Ureter (tissue), 1 donor: ENCODE measurements at places on chromosomes 12 and 14. TPM values are rescaled to one million over a fixed set of nuclear protein-coding genes. Genes with fewer than 3 reads are reported as not detected.

GRCh38 chr12:114447799-114448617, 42.1 kb upstream of the TBX5 start:
- DNase-seq, result no peak

The PTPN6 gene
- 40.4 TPM for total RNA-seq

The GPR137C gene
- total RNA-seq, result 2.2 TPM

The ASB2 gene
- total RNA-seq, result 35.1 TPM

The DDN gene
- 0.10 TPM for total RNA-seq

- DNase-seq, result no peak
Measured at GRCh38 chr14:76727384-76727783, 33.9 kb upstream of the VASH1 start.

DNA sequence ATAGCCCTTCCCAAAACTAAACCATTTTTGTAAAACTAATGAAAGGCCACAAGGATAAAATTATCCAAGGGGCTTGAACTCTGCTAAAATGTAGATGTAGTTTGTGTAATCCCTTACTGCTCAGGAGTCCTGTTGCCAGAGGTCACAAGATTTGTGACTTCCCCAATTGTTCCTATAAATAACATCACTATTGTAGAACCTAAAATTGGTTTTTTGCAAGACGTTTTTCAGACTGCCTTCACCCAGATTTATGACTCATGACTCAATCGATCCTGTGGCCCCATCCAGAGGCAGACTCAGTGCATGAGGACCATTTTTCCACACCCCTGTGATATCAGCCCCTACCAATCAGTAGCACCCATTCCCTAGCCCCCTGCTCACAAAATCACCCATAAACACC, 61.5 kb upstream of the RASSF8 start:
- DNase-seq, result no peak

- DNase-seq, result no peak
Measured at GRCh38 chr12:3717283-3717898, 35.5 kb downstream of the CRACR2A start.

GRCh38 chr14:55028066-55028465, 1.0 kb downstream of the SOCS4 start:
- no peak for DNase-seq

The RHEBL1 gene
- total RNA-seq, result not detected

The C12orf54 gene
- 1.5 TPM for total RNA-seq

GRCh38 chr12:100156731-100157426, 14.2 kb upstream of the BLTP3B start:
- no peak for DNase-seq

DNA sequence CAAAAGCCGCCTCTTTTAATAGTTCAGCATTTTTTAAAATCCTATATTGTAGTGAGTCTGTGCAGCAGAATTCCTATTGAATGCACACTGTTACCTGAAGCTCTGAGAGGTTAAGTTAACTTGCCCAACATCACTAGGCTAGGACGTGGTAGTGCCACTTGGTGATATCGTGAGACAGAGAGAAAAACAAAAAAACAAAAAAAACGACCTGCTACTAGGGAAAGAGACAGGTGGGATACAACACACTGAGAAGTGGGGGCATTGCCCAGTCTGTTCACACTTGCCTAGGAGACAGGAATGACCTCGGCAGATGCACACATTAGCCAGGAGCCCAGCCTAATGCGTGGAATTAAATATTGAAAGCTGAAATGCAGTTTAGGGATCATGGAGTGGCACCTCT, 129.7 kb upstream of the CCND2 start:
- no peak for DNase-seq

GRCh38 chr14:104863923-104864266, 1.2 kb upstream of the CEP170B start:
- no peak for DNase-seq

The LPCAT3 gene
- 95.9 TPM for total RNA-seq

The ARMH4 gene
- 2.9 TPM for total RNA-seq

The GDF3 gene
- not detected for total RNA-seq

The RDH5 gene
- total RNA-seq, result 5.8 TPM

GRCh38 chr12:108446766-108447165, 68.3 kb upstream of the FICD start:
- no peak for DNase-seq

DNA sequence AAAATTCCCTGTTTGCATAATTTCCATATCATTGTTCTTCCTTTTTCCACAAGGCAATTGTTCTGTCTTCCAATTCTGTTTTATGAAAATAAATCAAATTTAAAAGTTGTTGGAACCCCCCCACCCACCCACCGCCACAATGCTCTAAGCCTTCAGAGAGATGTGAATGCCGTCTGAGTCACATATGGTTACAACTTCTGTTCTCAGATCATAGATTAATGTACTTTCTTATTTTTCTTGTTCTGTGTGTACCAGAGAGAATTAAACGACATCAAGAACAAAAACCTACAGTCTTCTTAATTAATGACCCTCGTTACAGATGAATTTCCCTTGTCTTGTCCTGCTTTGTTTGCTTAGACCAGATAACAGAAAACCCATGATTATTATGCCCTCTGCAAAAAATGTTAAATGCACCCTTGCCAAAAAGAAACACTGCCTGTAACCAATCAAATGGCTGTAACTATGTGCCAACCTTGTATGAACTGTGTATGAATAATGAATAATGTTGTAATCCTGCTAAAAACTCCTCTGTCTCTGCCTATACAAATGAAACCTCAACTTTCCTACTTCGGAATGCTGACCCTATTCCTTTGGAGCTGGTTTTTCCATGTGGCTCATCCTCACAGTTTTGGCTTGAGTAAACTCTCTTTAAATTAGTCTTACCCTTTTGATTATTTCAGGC, 14.0 kb downstream of the OR6S1 start:
- DNase-seq, result no peak
